Choroid plexus epithelial cell (primary cell): ENCODE measurements at places on chromosomes 3 and 15.

DNA sequence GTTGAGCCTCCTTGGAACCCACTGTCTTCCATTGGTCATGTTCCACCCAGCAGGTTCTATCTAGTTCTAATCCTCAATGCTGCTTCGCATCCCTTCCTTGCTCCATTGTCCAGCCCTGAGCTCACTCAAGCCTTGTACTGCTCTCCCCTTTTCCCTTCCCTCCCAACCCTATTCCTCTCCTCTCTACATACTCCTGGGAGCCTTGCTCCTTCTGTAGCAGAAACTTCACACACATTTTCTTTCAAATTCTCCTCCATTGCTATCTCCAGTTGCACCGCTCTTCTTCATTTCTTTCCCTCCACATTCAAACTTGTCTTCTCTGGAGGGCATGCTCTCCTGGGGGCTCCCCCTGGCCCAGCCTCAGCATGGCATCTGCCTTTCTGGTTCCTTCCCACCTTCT lies 14.5 kb downstream of the NR1I2 start:
- no peak for DNase-seq

DNA sequence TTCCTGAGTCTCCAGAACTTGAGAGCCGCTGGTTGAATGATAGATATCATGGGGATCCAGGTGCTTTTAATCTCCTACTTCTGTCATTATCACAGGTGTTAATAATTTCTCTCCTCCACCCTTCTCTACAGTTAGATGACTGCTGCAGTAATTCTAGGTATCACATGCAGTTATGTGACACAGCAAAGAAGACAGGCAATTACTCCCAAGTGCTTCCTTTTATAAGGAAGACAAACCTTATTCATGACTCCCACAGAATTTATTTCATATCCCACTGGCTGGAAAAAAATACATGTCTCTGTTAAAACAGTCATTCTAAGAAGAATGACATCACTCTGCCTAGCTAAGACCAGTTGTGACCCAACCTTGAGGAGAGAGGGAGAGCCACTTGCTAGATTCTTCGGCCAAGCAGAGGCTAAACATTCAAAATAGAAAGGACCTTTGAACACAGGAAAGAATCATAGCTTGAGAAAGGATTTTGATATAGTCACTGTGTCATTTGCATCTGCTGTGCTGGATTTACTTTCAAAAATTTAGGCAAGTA lies 500.6 kb downstream of the SI start:
- DNase-seq, result no peak

DNA sequence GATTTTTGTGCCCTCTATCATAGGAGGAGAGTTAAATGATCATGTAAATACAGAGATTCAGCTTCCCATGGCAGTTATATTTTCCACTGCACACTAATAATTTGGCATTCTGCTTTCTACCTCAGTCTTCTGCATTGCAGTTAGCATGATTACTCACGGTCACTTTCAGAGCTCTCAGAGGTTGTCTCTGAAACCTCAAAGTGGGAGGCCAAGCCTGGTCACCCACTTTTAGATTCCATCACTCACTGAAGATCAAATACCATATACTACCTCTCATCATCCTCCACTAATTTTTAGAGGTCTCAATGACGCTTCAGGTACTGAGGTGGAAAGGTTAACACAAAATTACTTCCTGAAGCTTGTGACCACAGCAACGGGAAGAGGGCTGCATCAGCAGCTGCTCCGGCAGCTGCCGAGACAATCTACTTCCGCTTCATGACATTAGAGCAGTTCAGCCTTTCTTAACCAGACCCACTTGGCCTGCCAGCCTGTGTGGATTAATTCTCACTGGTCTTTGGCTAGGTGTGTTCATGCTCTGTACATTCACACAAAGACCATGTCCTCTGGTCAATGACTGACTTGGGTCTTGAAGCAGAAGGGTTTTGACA lies 416.4 kb upstream of the PDZRN3 start:
- DNase-seq, result no peak

- DNase-seq, result no peak
Measured at GRCh38 chr3:38969317-38970235, 82.2 kb downstream of the SCN11A start.

- no peak for DNase-seq
Measured at GRCh38 chr15:79529157-79529785, 97.1 kb downstream of the MINAR1 start.

- DNase-seq, result no peak
Measured at GRCh38 chr15:63061975-63062374, 19.4 kb downstream of the TPM1 start.

DNA sequence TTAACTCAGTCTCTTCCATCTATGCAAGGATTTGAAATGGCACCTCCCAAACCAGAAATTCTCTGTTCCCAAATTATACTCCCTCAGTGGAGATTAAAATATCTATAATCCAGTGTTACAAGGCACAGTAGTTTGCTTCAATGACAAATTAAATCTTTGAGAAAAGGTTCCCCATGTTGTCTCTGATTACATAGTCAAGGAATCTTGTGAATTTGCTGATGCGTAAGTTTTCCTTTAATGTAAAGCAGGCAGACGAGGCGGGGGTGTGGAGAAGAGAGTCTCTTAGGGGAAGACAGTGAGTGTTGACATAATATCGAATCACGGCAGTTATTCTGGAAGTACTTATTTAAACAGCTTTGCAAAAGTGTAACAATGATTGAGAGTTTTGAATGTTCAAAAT lies 236.4 kb upstream of the RARB start:
- DNase-seq, result peak; percentile 16

- peak; percentile 4 for DNase-seq
Measured at GRCh38 chr3:158912188-158912587, 110.3 kb downstream of the MFSD1 start.

DNA sequence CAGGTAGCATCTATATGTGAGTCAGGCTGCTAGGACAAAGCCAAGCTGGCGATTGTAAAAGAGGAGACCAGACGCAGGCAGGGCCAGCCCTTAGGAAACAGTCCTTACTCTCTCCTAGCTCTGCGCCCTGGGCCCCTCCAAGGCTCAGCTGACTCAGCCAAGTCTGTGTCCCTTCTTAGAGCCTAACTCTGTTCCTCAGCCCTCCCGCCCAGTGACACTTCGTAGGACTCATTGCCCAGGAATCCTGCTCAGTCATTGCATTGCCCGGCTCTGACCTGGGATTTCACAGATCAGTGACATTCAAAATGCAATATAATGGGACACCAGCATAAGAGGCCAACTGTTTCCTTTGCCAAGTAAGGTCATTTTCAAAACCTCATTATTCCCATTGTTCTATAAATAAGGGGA lies 244.2 kb downstream of the TLE3 start:
- peak; percentile 65 for DNase-seq

- peak; percentile 34 for DNase-seq
Measured at GRCh38 chr3:170603770-170604510, 18.1 kb upstream of the SLC7A14 start.

GRCh38 chr15:35442742-35443141 lies 103.2 kb downstream of the DPH6 start:
- DNase-seq, result peak; percentile 29

DNA sequence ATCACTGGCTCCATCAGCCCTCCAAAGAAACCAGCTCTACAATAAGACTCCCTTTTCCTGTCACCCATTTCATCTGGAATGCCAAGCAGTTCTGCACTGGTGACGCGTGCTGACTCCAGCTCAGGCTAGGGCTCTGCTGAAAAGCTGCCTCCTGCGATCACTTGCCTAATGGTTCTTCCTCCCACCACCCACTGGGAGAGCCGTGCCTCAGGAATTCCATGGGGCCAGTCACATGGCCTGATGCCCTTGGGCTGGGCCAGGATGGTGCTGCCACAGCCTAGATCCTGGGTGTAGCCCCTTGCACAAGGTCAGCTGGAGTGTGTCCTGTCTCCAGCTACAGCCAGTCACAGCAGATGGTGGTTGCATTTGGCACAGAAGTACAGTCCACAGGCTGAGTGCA lies 98.9 kb downstream of the DNAJB8 start:
- peak; percentile 27 for DNase-seq

DNA sequence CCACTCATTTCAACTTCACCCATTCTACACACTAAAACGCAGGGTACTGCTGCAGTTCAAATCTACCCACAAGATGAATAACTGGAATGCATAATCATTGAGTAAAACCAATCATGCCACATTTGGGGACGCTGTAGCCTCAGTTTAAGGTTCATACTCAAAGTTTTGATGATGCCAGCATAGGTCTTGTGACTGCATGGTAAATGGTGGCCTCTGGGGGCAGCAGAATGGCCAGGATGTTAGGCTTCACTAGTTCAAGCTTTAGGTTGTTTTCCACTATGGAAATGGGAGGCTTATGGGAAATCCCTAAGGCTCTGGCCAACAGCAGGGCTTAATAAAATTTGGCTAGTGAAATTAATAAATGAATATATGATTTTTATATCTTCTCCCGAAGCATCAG lies 104.3 kb upstream of the TSC22D2 start:
- no peak for DNase-seq

DNA sequence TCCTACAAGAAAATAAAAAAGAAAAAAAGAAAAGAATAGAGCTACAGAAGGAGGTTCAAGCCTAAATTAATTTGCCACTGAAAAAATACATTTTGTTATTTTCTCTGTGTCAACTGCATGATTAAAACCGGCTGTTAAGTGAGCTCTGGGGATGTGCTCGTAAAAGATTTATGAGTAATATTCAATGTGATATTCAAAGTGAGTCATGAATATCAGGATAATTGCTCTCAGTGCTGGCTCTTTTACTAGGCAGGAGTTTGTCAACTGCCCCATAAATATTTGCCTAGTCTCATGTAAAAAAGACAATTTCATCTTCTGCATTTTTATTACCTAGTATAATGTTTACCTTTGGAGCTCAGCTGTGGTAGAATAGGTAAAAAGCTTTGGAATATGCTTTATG lies 78.9 kb downstream of the CDIN1 start:
- no peak for DNase-seq

GRCh38 chr15:78977091-78977571 lies 32.3 kb upstream of the CTSH start:
- DNase-seq, result no peak

GRCh38 chr15:46177219-46177618 lies 542.4 kb downstream of the SQOR start:
- no peak for DNase-seq

DNA sequence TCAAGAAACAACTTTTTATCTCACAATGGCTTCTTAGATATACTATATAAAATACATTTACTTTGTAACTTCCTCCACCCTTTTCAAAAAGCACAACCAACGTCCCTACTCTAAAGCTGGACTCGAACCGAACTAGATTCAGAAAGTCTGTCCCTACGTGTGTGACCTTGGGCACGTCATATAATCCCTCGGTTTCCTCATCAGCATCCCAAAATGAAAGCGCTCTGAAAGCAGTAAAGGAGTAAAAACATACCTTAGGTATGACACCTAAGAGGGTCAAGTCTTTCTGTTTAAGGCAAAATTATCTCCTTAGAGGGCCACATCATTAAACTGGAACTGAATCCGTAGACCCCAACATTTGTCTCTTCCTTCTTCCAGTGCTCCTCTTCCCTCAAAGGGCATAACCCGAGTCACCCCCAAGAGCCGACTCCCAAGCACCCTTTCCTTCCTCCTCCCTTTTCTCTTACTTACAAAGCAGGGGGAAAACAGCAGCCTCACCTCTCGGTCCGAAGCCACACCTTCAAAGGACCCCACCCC lies 663 bp downstream of the PDCD10 start:
- DNase-seq, result peak; percentile 26

GRCh38 chr3:124885466-124886167 lies 1.5 kb downstream of the ITGB5 start:
- peak; percentile 33 for DNase-seq

- no peak for DNase-seq
Measured at GRCh38 chr15:27871078-27871901, 227.8 kb downstream of the OCA2 start.

DNA sequence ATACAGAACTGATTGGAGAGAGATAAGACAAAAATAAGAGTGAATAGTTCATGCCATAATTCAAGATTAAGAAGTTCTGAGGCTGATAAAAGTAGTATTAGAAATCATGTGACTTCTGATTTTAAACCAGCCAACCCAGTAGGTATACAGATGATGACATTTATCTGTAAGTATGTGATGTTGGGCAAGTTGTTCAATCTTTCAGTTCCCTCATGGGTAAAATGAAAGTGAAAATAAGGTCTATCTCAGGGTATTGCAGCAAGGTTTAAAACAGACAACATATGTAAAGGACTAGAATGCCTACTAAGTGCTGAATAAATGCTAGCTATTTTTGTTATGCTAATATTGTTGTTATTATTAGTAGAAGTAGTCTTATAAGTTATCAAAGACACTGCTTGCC lies 1055.7 kb downstream of the NAALADL2 start:
- peak; percentile 32 for DNase-seq

DNA sequence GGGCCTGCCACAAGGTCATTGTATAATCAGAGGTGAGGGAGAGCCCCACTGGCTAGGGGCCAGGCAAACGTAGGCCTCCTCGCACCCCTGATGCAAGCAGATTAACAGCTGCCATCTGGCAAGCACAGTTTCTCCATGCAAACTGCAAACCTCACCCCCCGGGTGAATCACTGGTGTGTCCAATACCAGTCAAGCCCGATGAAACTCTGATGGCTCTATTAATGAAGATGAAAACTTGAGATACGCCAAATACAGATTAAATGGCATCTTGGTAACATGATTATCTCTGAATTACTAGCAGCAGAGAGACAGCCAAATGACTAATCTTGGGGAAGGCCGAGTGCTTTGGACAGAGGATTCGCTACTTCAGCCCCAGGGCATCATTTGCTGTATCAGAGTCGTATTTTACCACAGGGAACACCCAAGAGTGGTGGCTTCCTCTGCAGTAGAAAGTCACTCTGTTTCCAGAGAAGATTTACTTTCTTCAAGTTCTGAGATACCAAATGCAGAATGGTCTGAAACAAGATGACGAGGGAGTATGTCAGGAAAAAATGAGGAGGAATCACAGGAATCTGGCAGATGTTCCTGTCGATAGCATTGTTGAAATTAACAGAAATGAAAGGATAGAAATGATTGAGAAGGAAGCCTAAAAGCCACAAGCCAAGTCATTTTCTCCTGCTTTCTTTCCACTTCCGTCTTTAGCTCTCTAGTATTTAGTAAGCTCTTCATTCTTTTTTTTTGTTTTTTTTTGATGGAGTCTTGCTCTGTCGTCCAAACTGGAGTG lies 96.2 kb upstream of the NR2F2 start:
- peak; percentile 56 for DNase-seq

- DNase-seq, result peak; percentile 88
Measured at GRCh38 chr15:73897441-73898261, 24.3 kb downstream of the TBC1D21 start.

GRCh38 chr15:42453826-42454225 lies 37.1 kb downstream of the ZNF106 start:
- peak; percentile 26 for DNase-seq

DNA sequence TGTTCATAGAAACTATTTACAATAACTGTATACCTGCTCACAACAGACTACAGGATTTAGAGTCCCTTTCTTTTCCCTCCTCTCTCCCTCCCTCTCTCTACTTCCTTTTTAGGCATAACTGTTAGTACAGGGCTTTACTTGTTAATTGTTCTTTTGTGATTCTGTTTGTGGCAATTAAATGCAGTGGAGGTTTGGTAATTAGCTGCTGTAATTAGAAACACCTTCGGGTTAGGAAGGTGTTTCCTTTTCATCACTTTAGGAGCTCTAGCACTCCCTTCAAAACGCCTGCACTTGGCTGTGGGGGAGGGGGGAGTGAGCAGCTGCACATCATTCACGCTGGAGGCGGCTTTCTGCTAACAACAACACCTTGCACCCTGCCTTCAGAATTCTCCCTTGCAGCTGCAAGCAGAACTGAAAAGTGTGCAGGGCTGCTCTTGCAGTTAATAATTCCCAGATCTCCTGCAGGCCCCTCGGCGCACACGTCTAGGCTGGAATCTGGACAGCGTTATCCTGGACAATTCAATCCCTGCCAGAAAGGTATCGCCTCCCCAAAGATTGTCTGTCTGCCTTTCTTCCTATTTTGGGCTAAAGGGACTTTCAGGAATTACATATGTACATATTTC lies 242.6 kb upstream of the RGMA start:
- DNase-seq, result no peak

- DNase-seq, result no peak
Measured at GRCh38 chr3:193377591-193377990, 962 bp downstream of the ATP13A5 start.
